Posterior vena cava (tissue), 2 donors: ENCODE measurements at places on chromosomes 2 and 18. TPM values are rescaled to one million over a fixed set of nuclear protein-coding genes. Genes with fewer than 3 reads are reported as not detected.

Gene INPP4A
- 31.5 TPM for total RNA-seq

Gene AKAIN1
- not detected for total RNA-seq

Gene FEV
- not detected for total RNA-seq

Gene EFR3B
- 1.7 TPM for total RNA-seq

Gene HOXD1
- total RNA-seq, result 0.48 TPM

Gene ACADL
- 9.7 TPM for total RNA-seq

Gene VWA3B
- not detected for total RNA-seq

Gene GNLY
- 2.4 TPM for total RNA-seq

Gene APOB
- total RNA-seq, result 1.6 TPM

Gene ARHGEF4
- 8.8 TPM for total RNA-seq

Gene SERPINB12
- not detected for total RNA-seq

DNA sequence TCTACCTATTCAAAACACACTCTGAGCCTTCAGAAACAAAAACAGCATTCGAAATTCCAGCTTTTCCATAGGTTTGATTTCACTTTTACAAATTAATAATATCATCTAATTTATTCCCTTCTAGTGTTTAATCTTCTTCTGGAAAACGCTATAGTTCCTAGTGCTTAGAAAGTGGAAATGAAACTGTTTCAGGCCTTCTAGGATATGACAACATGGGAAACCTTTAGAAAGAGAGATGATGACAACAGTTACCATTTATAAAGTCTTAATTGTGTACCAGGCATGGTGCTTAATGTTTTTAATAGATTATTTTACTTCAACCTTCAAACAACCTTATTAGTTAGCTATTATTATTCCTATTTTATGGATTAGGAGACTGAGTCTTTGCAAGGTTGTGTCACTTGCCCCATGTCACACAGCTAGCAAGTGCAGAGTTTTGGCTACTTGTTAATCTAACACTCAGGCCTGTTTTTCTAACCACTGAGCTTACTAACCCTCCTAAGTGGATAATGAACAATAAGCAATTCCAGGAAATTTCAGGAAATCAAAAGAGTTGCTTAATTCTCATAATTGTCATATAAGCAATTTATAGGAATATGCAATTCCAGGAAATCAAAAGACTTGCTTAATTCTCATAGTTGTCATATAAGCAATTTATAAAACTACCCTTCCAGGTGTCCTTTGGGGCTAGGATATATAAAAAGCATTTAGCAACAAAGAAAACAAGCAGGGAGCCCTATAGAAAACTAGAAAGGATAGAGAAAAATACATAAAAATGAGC is 206.0 kb downstream of the ZNF521 start:
- DNase-seq, result no peak

DNA sequence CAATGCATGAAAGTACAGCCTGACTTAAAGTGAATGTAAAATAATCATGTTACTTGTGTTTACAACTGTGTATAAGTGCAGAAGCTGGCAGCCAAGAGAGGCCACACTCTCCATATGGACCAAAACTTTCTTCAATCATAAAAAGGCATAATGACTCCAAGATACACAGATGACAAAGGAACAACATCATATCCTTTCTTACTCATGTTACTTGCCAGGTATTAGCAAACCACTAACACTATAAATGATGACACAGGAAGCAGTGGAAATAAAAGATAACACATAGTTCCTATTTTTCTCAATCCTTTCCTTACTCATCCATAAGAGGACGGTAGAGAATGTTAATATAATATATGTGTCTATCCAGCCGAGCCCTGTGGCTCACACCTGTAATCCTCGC is 400.0 kb upstream of the CDH2 start:
- no peak for DNase-seq

DNA sequence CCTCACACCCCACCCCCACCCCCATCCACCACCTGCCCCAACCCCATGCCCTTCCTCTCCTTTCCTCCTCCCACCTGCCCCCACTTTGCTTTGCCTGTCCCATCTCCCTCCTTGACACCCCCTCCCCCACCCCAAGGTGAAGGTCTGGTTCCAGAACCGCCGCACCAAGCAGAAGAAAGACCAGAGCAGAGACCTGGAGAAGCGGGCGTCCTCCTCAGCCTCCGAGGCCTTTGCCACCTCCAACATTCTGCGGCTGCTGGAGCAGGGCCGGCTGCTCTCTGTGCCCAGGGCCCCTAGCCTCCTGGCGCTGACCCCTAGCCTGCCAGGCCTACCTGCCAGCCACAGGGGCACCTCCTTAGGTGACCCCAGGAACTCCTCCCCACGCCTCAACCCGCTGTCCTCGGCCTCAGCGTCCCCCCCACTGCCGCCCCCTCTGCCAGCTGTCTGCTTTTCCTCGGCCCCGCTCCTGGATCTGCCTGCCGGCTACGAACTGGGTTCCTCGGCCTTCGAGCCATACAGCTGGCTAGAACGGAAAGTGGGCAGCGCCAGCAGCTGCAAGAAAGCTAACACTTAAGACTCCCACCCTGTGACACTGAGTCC is 3.0 kb upstream of the ATP6V1B1 start:
- DNase-seq, result no peak

GRCh38 chr2:45821558-45822271 is 170.2 kb downstream of the PRKCE start:
- no peak for DNase-seq

DNA sequence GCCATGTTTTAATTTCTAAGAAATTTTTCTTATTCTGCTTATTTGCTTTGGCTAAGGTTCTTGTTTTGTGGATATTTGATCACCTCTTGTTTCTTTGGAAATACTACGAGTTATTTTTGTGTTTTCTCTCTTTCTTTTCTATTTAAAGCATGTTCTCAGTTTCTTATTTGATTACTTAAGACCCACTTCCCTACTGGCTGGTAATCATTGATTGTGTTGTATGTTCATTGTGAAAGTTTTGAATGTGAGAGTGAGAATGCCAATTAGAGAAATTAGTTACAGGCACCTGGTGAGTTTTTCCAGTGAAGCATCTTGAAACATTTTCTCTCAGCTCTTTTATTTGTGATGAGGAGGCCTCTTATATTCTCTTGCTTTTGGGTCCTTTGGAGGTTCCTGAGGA is 226.7 kb upstream of the MC4R start:
- no peak for DNase-seq

DNA sequence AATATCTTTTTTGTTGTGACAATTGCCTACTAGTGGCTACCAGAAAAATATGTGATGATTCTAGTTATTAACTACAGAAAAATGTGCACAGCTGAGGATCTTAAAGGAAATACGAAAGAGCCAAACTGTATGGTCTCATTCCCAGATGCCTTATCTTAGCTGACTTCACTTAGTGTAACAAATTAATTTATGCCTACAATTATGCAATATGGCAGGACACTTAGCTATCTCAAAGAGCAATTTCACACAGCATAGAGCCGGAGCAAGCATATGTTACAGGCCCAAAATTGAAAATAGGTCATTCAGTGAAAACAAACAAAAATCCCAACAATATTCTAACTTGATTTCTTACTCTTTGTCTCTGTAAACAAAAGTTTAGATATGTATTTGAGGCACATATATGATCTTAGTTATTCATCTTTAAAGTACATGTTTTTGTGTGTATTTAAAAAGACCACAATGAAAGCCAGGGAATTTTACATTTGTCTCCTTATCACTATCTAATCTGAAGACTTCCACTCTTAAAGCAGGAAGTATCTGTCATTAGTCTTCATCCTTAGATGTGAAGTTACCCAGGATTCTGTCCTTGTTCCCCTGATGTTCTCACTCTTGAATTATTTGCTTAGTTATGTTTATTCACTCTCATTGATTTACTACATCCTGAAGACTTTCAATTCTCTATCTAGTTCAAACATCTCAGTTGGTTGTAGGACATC is 1579.0 kb upstream of the NXPH2 start:
- DNase-seq, result no peak

DNA sequence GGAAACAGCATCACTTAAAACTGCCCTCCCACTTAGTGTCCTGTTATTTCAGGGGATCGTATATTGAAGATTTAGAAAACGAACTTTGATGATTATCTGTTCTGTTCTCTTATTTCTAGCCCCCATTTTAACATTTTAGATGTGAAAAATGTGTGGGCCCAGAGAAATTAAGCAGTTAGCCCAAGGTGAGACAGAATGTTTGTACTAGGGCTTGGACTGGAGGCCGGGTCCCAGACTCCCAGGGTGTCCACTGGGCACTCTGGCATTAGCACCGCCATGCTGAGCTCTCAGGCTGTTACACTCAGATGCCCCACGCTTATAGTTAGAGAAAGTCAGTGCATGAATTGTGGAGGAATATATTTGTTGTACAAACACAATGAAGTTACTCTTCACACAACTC is 5.5 kb upstream of the RAX start:
- no peak for DNase-seq

GRCh38 chr2:64052463-64053241 is 33.4 kb upstream of the VPS54 start:
- no peak for DNase-seq

- no peak for DNase-seq
Observed at GRCh38 chr2:128354726-128355470, 36.2 kb upstream of the HS6ST1 start.

GRCh38 chr2:239807568-239807967 is 217.6 kb downstream of the NDUFA10 start:
- no peak for DNase-seq

- no peak for DNase-seq
Observed at GRCh38 chr18:3726238-3726951, 276.4 kb downstream of the TGIF1 start.

DNA sequence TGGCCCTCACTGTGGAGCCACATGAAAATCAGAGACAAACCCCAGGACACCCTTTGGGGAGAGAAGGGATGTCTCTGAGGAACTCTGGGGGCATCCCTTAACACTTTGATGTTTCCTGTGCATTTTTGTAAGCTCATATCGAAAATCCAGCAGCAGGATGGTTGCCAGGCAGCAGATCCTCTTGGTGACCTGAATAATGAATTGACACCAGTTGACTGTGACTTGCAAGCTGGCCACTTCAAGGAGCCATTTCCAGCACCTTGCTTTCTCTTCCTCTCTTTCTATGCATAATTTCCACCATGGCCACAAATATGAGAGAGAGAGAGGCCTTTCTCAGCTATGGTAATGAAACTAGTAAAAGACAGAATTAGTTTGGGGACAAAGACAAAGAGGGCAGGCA is 91.7 kb downstream of the NRP2 start:
- no peak for DNase-seq

- DNase-seq, result no peak
Observed at GRCh38 chr2:43890855-43891254, 52.1 kb downstream of the ABCG8 start.

GRCh38 chr2:56333812-56334485 is 150.2 kb downstream of the CCDC85A start:
- DNase-seq, result no peak

DNA sequence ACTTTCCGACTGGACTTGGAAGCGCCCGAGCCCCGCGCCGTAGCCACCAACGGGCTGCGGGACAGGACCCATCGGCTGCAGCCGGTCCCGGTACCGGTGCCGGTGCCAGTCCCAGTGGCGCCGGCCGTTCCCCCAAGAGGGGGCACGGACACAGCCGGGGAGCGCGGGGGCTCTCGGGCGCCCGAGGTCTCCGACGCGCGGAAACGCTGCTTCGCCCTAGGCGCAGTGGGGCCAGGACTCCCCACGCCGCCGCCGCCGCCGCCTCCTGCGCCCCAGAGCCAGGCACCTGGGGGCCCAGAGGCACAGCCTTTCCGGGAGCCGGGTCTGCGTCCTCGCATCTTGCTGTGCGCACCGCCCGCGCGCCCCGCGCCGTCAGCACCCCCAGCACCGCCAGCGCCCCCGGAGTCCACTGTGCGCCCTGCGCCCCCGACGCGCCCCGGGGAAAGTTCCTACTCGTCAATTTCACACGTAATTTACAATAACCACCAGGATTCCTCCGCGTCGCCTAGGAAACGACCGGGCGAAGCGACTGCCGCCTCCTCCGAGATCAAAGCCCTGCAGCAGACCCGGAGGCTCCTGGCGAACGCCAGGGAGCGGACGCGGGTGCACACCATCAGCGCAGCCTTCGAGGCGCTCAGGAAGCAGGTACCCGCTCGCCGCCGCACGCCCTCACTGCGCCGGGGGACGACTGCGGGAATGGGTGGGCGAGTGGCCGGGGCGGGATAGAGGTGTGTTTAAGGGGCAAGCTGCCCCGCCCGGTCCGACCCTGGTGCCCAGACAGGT is 713 bp downstream of the ATOH8 start:
- peak; percentile 87 for DNase-seq

GRCh38 chr2:88658881-88659537 is 31.7 kb upstream of the EIF2AK3 start:
- no peak for DNase-seq

DNA sequence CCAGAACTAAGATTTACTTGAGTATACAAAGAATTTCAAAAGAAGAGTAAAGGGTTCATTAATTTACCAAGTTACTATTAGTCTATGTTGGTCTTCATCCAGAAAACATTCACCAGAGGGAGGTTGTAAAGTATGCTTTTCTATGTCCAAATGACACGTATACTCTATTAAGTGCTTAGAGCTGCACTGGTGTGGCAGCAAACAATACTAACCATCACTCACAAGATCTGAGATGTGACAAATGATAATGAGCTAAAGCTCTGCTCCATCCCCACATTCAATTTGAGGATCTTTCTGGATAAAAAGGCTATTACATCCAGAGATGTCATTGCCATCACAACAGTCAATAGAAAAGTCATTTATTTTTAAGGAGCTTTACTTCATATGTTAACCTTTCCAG is 926.5 kb upstream of the KLHL29 start:
- DNase-seq, result no peak

- DNase-seq, result peak; percentile 66
Observed at GRCh38 chr2:239214725-239215124, 186.1 kb downstream of the HDAC4 start.

DNA sequence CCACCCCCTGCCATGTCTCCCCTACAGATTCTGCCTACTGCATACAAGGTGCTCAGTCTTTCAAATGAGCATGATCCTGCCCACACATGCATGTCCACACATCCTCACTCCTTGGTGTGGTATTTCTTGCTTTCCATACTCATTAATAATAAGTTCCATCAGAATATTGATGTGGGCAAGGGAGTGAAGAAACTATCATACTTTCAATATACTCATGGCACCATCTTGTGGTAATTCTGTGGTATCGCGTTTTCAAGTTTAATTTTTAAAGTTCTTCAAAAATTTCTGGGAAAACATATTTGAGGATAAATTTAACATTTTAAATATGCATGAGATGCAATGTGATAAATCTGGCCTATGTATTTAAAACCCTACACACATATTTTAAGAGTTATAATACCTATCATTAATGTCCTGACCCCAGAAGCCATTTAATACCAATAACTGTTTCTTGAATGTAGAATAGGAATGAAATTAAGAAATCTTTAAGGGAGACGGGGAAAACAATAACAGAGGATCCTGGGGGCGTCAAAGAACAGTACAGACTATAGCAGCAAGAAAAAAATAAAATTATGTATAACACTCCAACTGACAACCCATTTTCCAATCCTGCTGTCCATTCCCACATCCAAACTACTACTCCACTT is 110.1 kb downstream of the ZNF385B start:
- no peak for DNase-seq

DNA sequence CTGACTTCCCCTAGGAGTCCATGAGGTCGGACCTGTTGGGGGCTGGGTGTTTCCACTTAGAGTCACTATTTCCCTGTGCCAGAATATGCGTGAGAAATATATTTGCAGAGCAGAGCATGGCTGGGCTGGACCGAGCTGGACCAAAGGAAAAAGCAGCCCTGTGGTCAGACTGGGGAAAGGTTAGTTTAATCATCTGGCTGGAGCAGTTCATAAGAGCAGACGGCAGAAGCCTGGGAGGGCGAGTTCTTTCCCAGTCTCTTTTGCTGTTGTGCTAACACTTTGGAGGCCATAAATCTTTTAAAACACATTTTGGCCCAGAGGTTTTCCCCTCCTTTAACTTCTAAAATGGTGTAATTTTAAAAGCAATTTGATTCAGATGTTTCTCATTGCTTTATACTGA is 66.5 kb downstream of the GLI2 start:
- DNase-seq, result peak; percentile 88

- no peak for DNase-seq
Observed at GRCh38 chr2:12861344-12861930, 144.7 kb downstream of the TRIB2 start.
